ENCODE measurements at places on chromosomes 16 and 17.

- no peak for DNase-seq
These were observed 100.7 kb downstream of the LYRM1 start for GRCh38 chr16:21001262-21001661.

DNA sequence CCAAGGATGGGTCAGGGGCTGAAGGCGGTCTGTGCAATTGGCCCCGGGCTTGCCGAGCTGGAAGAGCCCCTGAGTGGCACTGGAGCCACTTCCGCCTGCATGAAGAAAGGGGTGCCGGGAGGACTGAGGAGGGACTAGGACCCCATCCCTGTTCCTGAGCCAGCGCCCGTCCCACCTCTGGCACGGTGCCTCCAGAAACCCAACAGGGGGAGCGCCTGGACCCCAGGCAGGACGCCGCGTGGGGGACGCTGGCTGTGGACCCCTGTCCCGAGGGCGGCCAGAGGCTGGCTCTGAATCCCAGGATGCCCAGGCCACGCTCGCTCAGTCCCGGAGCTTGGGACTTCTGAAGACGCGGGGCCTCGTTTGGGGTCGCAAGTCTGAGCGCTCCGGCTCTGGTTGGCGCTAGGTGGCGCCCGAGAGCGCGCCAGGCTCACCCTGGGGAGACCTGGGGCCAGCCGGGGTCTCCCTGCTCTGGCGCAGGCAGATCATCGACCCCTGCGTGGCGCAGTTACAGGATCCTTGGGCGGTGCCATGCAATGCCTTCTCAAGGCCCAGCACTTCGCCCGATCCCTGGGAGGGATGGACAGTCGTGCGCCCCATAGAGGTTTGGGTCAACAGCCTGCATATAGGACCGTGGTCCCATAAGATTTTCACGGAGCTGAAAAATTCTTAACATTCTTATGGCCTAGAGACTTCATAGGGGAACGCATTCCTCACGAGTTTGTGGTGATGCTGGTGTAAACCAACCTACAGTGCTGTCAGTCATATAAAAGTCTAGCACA is 58.5 kb upstream of the CREBBP start:
- no peak for DNase-seq

GRCh38 chr16:47019568-47019967 is 46.1 kb upstream of the DNAJA2 start:
- no peak for DNase-seq

DNA sequence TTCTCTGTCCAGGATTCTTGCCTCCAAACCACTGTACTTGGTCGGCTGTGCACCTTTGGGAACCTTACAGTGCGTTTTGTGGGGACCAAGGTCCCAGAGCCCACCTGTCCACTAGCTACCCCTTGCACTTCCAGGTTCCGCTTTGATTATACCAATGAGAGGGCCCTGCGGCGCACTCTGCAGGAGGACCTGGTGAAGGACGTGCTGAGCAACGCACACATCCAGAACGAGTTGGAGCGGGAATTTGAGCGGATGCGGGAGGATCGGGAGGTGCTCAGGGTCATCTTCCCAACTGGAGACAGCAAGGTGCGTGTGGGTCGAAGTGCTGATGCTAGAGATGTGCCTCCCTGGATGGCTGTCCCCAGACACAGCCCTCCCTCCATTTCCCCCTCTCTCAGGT is 18.8 kb downstream of the POLR2A start:
- DNase-seq = no peak

- DNase-seq = no peak
These were observed 98.6 kb upstream of the EEF2KMT start for GRCh38 chr16:5196204-5196603.

- DNase-seq = no peak
These were observed 83.3 kb downstream of the C16orf95 start for GRCh38 chr16:87233928-87234327.

DNA sequence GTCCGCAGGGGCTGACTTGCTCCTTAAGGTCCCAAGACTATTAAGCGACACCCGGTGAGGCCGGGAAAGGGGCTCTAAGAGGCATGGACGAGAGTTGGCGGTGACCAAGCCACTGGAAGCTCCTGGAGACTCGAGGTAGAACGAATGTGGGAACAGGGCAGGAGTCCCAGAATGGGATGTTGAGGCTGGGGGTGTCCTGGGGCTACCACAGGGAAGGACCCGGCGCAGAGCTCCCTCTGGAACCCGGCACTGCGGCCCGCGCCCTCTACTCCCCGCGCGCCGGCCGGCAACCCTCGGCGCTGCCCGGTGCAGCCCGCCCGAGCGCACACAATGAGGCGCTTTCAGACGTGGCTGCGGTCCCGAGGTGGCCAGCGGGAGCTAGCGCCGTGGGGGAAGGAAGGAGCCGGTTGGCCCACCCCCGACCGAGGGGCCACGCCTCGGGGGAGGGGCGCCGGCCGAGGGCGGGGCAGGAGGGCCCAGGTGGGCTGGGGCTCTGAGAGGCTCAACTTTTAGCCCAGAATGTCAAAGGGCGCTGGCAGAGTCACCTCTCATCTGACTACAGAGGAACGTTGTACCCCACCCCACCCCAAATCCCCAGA is at the start of gene CHST6:
Gene CHST6, minus strand, starts transcription at position 366 of the 599 bp plus-strand sequence. CDS start 15,613 bp downstream, outside the sequence.
- no peak for DNase-seq

- DNase-seq = no peak
These were observed 14.8 kb downstream of the CNOT1 start for GRCh38 chr16:58614860-58615259.

GRCh38 chr17:74631468-74632450 is 8.2 kb upstream of the CD300E start:
- no peak for DNase-seq

DNA sequence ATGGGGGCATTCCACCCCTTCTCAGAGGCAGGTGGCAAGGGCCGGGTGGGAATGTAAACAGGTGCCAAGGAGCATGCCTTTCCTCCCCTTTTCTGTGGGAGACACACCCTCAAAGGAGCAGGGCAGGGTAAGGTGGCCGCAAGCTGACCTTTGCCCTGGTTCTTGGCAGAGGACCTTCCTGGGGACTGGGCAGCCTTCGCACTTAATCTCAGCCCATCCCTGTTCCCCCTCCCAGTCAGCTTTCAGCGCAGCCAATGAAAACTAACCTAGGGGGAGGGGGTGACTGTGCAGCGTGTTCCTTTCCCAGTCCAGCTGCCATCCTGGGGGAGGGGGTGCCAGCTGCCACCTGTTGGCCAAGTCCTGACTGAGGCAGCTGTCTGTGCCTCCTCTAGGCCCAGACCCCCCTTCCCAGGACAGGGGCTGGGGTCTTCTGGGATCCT is 2.8 kb downstream of the TRAF4 start:
- no peak for DNase-seq

DNA sequence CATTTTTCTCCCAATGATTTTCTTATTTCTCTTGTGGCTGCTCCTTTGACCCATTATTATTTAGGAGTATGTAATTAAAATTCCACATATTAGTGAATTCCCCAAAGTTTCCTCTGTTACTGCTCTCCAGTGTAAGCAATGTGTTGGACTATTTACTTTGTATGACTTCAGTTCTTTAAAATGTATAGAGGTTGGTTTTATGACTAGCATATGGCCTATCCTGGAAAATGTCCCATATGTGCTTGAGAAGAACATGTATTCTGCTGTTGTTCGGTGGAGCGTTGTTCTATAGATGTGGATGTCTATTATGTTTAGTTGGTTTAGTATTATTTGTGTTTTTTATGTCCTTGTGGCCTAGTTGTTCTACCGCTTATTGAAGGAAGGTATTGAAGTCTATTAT is 6.0 kb upstream of the NT5M start:
- DNase-seq = no peak

- DNase-seq = peak; percentile 67
These were observed 12.1 kb upstream of the NLK start for GRCh38 chr17:28030386-28030785.

- no peak for DNase-seq
These were observed 239.6 kb upstream of the FOXF1 start for GRCh38 chr16:86270696-86271095.

DNA sequence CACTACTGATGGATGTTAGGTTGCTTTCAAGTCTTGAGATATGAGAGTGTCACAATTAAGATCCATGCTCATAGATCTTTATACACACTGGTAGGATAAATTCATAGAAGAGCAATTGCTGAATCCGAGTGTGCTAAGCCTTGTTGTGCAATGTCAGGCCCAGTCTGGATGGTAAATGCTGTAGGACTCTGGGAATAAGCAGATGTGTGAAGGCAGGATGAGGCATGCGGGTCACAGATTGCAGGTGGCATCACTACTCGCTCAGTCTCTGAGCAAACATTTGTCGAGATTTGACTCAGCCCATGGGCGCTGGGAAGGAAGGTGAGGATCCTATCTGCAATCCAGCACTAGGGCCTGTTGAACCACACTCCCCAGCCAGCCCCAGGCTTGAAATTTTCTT is 40.7 kb downstream of the TMEM186 start:
- no peak for DNase-seq

GRCh38 chr16:67936124-67936879 is at the start of gene PSMB10:
Gene PSMB10 (minus strand): TSS chr16:67936850. CDS start chr16:67936749, 101 bp downstream.
- DNase-seq = no peak

- no peak for DNase-seq
These were observed 51.4 kb downstream of the RAP1GAP2 start for GRCh38 chr17:2847381-2848333.

DNA sequence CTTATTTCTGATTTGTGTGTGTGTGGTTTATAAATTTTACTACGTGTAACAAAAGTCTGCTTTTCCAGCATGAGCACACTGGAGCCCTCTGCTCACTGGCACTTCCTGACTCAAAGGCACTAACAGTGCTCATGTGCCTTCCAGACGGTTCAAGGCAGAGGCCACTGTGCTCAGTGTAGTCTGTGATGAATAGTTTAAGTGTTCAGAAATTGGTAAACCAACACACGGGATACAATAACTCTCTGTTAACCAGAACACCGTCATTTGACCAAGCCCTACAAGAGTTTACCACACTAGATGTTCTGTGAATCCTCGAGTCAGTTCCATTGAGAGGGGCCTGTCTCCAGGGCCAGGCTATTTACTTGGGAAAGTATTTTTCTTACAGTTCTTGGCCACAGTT is 191.9 kb downstream of the MRTFB start:
- no peak for DNase-seq

- DNase-seq = peak; percentile 75
These were observed 3.1 kb upstream of the TPPP3 start for GRCh38 chr16:67396159-67397035.

DNA sequence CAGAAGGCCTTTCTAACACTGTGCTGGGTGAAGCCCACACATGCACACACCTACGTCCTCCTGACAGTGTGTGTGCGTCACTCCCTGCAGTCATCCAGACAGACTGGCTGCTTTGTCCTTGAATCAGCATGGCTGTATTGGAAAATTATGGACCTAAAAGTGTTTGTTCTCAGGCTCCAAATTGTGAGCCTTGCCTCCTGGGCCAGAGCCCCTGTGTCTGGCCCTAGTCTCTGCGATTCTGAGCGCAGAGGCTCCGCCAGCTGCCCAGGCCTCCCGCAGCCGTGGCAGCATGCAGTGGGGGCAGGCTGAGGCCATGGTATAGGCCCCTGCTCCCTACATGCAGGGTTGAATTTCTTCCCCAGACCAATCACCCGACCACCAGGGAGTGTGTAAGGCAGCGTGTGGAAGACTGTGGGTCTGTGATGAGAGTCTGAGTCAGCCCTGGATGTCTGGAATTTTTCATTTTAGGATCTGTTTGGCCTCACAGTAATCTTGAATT is 166.9 kb downstream of the LGALS9B start:
- no peak for DNase-seq

DNA sequence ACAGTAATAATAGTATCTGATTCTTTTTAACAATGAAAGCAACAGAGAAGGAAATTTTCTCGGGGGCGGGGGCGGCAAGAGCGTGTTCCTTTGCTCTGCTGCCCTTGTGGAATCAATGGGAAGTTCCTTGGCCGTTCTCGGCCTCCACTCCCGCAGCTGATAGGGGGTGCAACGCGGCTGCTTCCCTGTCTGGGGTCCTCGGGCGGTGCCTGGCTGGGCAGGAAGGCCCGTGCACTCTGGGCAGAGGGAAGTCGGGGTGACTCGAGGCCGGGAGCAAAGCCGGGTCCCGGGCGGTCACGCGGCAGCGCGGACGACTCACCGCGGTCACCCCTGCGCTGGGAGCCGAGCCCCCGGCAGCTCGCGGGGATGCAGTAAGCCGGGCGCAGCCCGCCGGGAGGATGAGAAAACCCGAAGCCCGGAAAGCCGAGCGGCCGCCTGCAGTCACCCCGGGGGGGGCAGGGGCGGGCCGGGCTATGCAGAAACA is 2.5 kb downstream of the TUBB3 start:
- DNase-seq = no peak

DNA sequence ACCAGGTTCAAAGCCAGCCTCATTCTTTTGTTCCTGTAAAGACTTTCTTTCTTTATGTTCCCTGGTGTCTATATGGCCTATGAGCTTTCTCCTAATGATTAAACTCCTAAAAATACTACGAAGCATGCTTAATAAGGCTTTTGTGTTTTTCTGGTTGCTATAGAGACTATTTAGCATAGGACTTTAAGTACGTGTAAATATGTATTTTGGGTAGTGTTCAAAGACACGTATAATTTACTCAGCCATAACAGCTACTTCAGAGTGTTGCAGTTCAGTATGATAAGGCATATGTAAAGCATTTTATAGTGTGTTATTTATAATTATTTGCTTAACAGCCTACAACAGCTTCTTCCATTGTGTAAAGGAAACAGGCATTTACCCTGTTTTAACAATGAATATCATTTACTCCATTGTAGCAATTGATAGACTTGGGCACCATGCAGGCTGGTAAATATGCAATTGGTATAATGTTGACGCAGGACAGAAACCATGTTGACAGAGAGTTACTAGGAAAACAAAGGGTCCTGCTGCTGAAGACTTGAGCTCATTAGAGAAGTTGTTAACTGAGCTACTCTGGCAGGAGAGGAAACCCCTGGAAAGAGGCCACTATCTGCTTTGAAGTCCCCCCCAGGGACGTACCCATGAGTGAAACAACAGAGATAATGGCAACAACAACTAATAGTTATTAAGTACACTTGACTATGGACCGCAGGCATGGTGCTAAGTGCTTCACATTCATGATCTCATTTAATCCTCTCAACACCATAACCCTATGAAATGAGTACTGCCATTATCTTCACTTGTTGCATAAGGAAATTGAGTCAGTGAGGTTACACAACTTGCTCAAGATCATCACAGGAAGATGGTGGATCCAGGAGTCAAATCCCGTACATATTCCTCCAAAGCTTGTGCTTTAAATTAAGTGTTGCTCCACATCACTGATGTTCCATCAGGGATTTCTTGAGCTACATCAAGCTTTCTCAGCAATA is 342.2 kb upstream of the DYNLRB2 start:
- peak; percentile 97 for DNase-seq

DNA sequence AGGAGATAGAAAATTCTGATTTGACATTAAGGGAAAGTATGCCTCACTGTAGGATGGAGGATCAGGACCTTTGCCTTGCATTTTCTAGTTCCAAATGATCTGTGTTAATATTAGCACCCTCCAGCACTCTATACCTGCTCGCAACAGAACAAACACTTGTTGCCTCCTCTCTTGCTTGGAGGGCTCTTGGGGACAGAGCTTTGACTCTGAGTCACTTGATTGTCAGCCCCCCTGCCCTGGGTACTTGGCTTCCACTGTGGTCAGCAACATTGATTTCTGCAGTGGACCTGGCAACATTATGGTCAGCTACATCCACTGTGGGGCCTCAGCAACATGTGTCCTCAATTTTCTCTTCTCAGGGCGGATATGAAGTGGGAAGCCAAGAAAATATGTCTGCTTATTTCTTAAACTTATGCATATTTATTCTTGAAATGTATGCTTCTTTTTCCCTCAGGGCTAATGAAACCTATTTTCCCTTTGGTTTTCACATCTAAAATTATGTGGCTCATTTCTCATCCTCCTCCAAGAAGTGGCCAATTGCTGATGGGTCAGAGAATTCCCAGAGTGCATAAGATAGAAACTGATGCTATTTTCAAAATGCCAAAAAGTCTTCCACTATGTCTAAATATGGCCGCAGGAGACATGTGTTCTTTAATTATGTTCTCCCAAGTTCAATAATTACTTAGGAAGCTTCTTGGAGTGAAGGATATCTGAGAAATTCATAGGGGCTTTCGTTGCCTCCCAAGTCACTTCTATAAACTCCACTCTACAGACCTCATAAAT is 94.6 kb upstream of the SMIM36 start:
- DNase-seq = no peak

Measured in NCI-H1417 treated with DMSO at 0.1 percent for 48 hours (cell line).